ENCODE measurements at places on chromosomes 13 and 19. TPM values are rescaled to one million over a fixed set of nuclear protein-coding genes. Genes with fewer than 3 reads are reported as not detected.

- no peaks in the 10 kb centered on the region for H3K27me3 ChIP-seq
- peak overlapping the region; percentile 15 for H3K27ac ChIP-seq
Observed at GRCh38 chr13:110220471-110220870, 86.5 kb downstream of the COL4A1 start.

DNA sequence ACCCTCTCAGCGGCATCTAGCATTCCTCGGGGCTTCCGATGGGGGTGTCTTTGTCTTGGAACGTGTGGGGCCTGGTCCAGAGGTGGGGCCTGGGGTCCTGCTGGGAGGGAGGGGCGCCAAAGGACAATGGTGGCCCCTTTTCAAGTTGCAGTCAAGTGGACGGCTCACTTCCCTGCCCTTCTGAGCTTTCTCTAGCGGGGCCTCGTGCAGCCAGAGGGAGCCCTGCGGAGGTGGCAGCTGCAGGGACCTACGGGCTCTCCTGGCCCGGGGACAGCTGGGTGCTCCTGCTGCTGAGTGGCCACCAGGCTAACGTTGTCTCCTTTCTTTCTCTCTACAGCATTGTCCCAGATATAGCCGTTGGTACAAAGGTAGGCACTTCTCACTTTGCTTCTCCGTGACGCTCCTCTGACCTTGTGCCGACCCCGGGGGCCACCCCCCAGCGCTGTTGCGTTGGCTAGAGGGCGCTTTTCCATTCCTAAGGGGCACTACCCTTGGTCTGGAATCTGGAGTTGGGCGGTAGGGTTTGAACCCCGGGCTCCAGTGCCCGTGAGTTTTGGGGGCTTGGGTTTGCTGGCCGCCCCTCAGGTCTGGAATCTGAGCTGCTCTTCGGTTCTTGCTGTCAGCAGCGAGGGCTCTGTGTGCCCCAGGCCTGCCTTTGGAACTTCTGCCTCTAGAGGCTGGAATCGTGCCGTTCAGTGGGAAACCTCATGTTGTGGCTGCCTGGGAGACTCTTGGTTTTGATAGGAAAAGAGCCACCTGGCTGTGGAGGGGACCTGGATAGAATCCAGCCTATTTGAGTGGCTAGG lies 2.0 kb downstream of the PTBP1 start:
- peak overlapping the region; percentile 99 for H3K27ac ChIP-seq
- DNase-seq = no peak
- peaks cover 9% of the 10 kb centered on the region for H3K36me3 ChIP-seq
- peak overlapping the region; percentile 85 for H3K4me3 ChIP-seq
- H3K27me3 ChIP-seq = no peaks in the 10 kb centered on the region
- peaks cover 49% of the 10 kb centered on the region for H3K4me1 ChIP-seq

DNA sequence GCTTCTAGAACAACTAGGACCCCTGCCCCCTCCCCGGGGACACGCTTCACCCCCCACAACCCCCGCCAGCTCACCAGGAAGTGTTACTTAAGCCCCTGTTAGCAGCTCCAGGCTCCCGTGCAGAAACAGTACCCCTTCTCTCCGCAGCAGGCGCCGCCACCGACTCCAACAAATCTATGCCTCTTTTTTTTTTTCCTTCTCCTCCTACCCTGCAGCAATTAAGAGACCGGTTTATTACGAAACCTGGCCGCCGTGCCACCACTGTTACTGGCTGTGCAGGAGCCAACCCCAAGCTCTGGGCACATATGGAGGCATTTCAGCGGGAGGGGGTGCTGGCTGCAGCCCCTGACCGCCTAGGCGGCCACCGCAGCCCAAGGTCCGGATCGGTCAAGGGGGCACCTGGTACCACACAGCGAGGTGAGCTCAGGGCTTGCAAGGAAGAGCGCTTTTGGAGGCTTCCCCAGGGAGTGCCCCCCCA lies 2.4 kb downstream of the GADD45B start:
- no peak for DNase-seq
- peaks cover 20% of the 10 kb centered on the region for H3K4me1 ChIP-seq
- H3K4me3 ChIP-seq = peak overlapping the region; percentile 95
- H3K27me3 ChIP-seq = no peaks in the 10 kb centered on the region
- peak overlapping the region; percentile 98 for H3K27ac ChIP-seq
- no peaks in the 10 kb centered on the region for H3K36me3 ChIP-seq

- DNase-seq = no peak
- no peaks in the 10 kb centered on the region for H3K27me3 ChIP-seq
- H3K27ac ChIP-seq = no peak overlapping the region
- H3K36me3 ChIP-seq = peaks cover 69% of the 10 kb centered on the region
Observed at GRCh38 chr13:60492187-60492586, 95.2 kb downstream of the TDRD3 start.

DNA sequence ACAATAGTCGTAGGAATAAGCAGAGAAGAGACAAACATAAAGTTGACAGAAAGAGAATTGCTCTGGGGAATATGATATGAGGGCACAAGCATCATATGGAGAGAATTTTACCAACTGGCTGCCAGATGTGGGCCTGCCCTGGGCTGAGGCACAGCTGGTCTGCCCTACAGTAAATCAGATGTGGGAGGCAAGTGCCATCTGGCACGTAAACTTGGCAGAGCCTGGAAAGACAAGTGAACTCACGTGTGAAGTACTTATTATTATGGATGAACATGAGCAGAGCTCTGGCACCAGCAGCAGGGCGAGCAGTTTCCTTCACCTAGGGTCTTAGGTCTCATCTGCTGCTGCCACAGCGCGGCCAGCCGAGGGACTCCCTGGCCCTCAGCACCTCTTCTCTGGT lies 20.6 kb downstream of the PCDH8 start:
- no peak overlapping the region for H3K27ac ChIP-seq
- H3K36me3 ChIP-seq = no peaks in the 10 kb centered on the region
- DNase-seq = no peak
- H3K4me3 ChIP-seq = no peak overlapping the region

DNA sequence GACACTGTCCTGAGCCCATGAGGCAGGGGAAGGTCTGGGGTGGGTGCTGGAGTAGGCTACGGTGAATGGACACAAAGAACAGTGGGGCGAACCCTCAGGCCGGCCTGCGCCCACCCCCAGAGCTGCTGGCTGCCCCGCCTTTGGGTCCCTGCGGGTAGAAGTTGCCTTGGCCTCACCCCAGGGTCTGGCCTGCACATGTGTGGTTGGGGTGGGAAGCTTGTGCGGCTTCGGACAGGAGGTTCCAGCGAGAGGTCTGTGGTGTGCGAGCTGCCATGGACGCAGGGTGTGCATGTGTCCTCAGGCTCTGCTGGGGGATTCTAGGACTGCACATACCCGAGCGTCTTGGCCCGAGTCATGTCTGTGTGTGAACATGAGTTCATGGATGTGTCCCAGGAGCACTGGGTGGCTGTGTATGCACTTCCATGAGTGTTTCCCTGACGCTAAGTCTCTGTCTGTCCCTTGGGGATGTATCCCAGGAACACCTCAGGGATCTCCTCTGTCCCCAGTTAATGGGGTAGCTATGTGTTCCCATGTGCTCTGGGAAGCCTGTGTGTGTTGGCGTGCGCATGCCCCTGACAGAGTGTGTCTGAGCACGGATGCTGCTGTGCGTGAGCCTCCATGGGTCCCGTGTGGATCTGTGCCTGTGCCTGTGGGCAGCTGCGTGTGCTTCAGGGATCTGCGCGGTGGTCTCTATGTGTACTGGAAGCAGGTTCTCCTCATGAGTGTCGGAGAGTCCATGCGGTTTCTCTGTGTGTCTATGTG lies 20.8 kb upstream of the POU2F2 start:
- H3K36me3 ChIP-seq = no peaks in the 10 kb centered on the region
- H3K4me1 ChIP-seq = no peaks in the 10 kb centered on the region
- H3K27me3 ChIP-seq = peaks cover 79% of the 10 kb centered on the region
- no peak for DNase-seq
- no peak overlapping the region for H3K27ac ChIP-seq
- H3K4me3 ChIP-seq = no peak overlapping the region

GRCh38 chr13:48738311-48738710 lies 84.6 kb downstream of the CYSLTR2 start:
- H3K4me3 ChIP-seq = no peak overlapping the region
- DNase-seq = no peak
- H3K36me3 ChIP-seq = no peaks in the 10 kb centered on the region
- peaks cover under 1% of the 10 kb centered on the region for H3K27me3 ChIP-seq
- H3K27ac ChIP-seq = no peak overlapping the region
- H3K4me1 ChIP-seq = peaks cover 13% of the 10 kb centered on the region

GRCh38 chr13:20499986-20500385 lies 25.7 kb downstream of the CRYL1 start:
- no peaks in the 10 kb centered on the region for H3K27me3 ChIP-seq
- H3K27ac ChIP-seq = no peak overlapping the region
- peaks cover 19% of the 10 kb centered on the region for H3K36me3 ChIP-seq
- no peak overlapping the region for H3K4me3 ChIP-seq
- peaks cover 3% of the 10 kb centered on the region for H3K4me1 ChIP-seq

DNA sequence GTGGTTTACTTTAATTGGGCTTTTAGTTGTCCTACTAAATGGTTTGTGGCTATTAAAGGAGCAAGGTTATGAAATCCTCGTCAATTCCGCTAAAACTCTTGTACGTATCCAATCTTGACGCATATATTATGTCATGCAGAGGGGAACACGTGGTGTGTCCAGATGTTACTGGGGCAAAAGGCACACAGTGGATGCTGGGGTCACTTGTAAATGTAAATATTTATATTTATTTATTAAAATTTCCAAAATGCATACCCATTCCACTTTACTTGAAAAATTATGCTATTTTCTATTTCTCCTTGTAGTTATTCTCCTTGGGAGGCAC lies 36.7 kb upstream of the SLC46A3 start:
- peaks cover 13% of the 10 kb centered on the region for H3K36me3 ChIP-seq
- peak overlapping the region; percentile 99 for H3K27ac ChIP-seq
- H3K27me3 ChIP-seq = no peaks in the 10 kb centered on the region
- H3K4me1 ChIP-seq = peaks cover 40% of the 10 kb centered on the region

GRCh38 chr19:658916-659839 lies 3.8 kb downstream of the RNF126 start:
- no peaks in the 10 kb centered on the region for H3K27me3 ChIP-seq
- peak overlapping the region; percentile 50 for H3K27ac ChIP-seq
- H3K36me3 ChIP-seq = no peaks in the 10 kb centered on the region
- peaks cover 24% of the 10 kb centered on the region for H3K4me1 ChIP-seq

DNA sequence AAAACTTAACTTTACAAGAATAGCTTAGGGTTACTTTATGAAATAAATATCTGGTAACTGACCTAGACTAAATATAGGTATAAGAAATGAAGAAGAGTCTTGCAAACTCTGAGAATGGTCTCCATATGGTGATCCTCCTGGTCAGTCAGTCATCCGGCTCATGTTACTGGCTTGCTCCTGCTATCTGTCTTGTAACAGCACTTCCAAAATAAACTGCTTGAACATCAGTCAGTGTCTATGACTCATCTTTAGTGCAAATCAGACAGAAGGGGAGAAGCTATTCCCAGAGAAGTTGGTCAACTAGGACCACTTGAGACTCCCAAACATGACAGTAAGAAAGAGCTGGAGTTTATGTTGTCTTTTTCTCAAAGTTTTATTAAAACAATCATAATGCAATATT lies 1550.9 kb downstream of the PCDH9 start:
- H3K36me3 ChIP-seq = peaks cover 2% of the 10 kb centered on the region
- no peaks in the 10 kb centered on the region for H3K4me1 ChIP-seq
- no peak for DNase-seq
- no peak overlapping the region for H3K27ac ChIP-seq
- no peak overlapping the region for H3K4me3 ChIP-seq

GRCh38 chr19:21568816-21569493 lies 63.6 kb downstream of the ZNF429 start:
- H3K27ac ChIP-seq = no peak overlapping the region
- H3K4me1 ChIP-seq = no peaks in the 10 kb centered on the region
- no peak overlapping the region for H3K4me3 ChIP-seq
- no peak for DNase-seq

GRCh38 chr19:12784871-12785430 lies 6.3 kb upstream of the JUNB start:
- no peak for DNase-seq
- no peak overlapping the region for H3K27ac ChIP-seq
- H3K27me3 ChIP-seq = no peaks in the 10 kb centered on the region
- peaks cover 23% of the 10 kb centered on the region for H3K4me1 ChIP-seq
- H3K36me3 ChIP-seq = no peaks in the 10 kb centered on the region

GRCh38 chr13:31073859-31074718 lies 87.6 kb downstream of the HSPH1 start:
- no peaks in the 10 kb centered on the region for H3K27me3 ChIP-seq
- DNase-seq = no peak
- no peak overlapping the region for H3K27ac ChIP-seq
- H3K4me3 ChIP-seq = no peak overlapping the region

- no peak overlapping the region for H3K27ac ChIP-seq
- H3K27me3 ChIP-seq = no peaks in the 10 kb centered on the region
- H3K4me3 ChIP-seq = no peak overlapping the region
- no peak for DNase-seq
Observed at GRCh38 chr19:19134687-19135158, 3.6 kb downstream of the TMEM161A start.

- peaks cover 34% of the 10 kb centered on the region for H3K27me3 ChIP-seq
- H3K4me3 ChIP-seq = peak overlapping the region; percentile 28
- H3K36me3 ChIP-seq = peaks cover 6% of the 10 kb centered on the region
Observed at GRCh38 chr19:13103581-13104359, 1.1 kb upstream of the LYL1 start.

GRCh38 chr19:366205-366783 lies 21.7 kb upstream of the MIER2 start:
- H3K4me1 ChIP-seq = peaks cover 6% of the 10 kb centered on the region
- H3K36me3 ChIP-seq = no peaks in the 10 kb centered on the region
- H3K27me3 ChIP-seq = peaks cover 37% of the 10 kb centered on the region
- DNase-seq = no peak
- no peak overlapping the region for H3K4me3 ChIP-seq

GRCh38 chr13:84684048-84684662 lies 801.9 kb upstream of the SLITRK1 start:
- no peak overlapping the region for H3K27ac ChIP-seq
- peaks cover 5% of the 10 kb centered on the region for H3K4me1 ChIP-seq
- H3K27me3 ChIP-seq = no peaks in the 10 kb centered on the region
- no peak overlapping the region for H3K4me3 ChIP-seq

- no peak overlapping the region for H3K4me3 ChIP-seq
- peaks cover 13% of the 10 kb centered on the region for H3K4me1 ChIP-seq
- peaks cover 38% of the 10 kb centered on the region for H3K36me3 ChIP-seq
- no peak overlapping the region for H3K27ac ChIP-seq
- no peak for DNase-seq
Observed at GRCh38 chr19:56092685-56093631, 28.1 kb downstream of the ZNF787 start.

DNA sequence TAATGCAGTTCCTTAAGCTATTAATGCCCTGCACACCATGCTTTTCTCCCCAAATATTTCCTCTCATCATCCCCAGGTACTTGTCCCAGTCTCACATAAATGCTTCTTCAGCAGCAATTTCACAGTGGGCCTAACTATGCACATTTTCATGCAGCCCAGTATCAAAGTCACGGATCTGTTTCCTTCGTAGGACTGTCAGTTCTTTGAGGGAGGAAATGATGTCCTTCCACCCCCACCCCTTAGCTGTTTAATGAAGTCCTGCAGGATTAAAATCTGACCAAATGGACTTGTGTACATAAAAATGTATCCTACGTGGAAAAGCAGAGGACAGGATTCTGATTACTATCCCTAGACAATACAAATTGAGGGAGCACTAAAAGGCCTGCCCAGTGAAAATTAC lies 68.6 kb upstream of the ARGLU1 start:
- H3K4me3 ChIP-seq = no peak overlapping the region
- H3K36me3 ChIP-seq = no peaks in the 10 kb centered on the region
- no peak overlapping the region for H3K27ac ChIP-seq
- no peaks in the 10 kb centered on the region for H3K4me1 ChIP-seq

MBD3L4 gene
- not detected for total RNA-seq

CEACAM7 gene
- not detected for total RNA-seq

ANKRD27 gene
- 31.8 TPM for total RNA-seq

ERICH6B gene
- total RNA-seq = not detected

ADGRE1 gene
- not detected for total RNA-seq

CEACAM6 gene
- not detected for total RNA-seq

VSTM2B gene
- total RNA-seq = not detected

KLK8 gene
- 8.6 TPM for total RNA-seq

DAND5 gene
- total RNA-seq = 0.16 TPM

Data from mesothelial cell of epicardium (in vitro differentiated cells).